ENCODE measurements at places on chromosomes 13 and 19.

DNA sequence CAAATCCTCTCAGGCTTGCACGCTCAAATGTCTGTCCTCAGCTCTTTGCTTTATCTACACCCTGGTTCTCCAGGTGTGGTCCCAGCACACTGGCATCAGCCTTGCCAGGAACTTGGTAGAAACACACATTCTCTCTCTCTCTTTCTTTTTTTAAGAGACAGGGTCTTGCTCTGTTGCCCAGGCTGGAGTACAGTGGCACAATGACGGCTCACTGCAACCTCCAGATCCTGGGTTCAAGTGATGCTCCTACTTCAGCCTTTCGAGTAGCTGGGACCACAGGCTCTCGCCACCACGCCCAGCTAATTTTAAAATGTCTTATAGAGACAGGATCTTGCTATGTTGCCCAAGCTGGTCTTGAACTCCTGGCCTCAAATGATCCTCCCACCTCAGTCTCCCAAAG lies 20.8 kb downstream of the ADGRL1 start:
- DNase-seq, result no peak

DNA sequence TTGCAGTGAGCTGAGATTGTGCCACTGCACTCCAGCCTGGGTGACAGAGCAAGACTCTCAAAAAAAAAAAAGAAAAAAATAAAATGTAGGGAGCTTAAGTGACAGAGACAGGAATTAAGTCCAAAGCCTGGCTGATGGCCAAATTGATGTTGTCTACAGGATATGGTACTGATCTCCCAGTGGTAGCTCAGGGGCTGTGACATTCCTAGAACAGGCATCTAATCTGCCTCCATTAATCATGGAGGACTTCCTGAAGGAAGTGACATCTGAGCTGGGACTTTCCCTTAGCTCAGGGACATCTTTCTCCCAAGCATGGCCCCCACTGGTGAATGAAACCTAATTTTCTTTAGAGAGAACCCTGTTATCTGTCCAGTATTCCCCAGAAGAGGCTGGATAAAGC lies 11.4 kb upstream of the EDDM13 start:
- DNase-seq, result no peak

- peak; percentile 65 for DNase-seq
Measured at GRCh38 chr19:4866595-4867424, 657 bp downstream of the PLIN3 start.

DNA sequence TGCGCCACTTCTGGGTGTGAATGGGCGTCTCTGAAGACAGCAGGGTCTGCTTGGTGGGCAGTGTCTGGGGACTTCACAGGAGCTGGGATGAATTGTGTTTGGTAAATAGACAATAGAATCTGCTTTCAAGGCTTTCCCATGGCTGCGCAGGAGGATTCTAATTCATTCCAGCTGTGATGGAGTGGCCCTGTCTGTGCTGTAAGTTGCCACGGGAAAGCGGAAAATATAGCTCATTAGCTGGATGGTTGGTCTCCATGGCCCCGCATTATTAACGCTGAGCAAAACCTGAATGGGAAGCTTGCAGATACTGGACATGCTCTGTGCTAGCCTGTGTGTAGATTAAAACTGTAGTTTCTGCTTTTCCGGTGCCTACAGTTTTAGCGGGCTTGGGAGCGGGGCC lies 15.6 kb upstream of the C1QTNF9 start:
- no peak for DNase-seq

GRCh38 chr13:114134944-114135610 lies 2.7 kb upstream of the RASA3 start:
- no peak for DNase-seq

GRCh38 chr19:5466814-5467291 lies 11.6 kb downstream of the ZNRF4 start:
- peak; percentile 7 for DNase-seq

- DNase-seq, result no peak
Measured at GRCh38 chr19:52188822-52189734, 774 bp upstream of the PPP2R1A start.

- peak; percentile 28 for DNase-seq
Measured at GRCh38 chr19:12841094-12841493, 2.8 kb downstream of the MAST1 start.

DNA sequence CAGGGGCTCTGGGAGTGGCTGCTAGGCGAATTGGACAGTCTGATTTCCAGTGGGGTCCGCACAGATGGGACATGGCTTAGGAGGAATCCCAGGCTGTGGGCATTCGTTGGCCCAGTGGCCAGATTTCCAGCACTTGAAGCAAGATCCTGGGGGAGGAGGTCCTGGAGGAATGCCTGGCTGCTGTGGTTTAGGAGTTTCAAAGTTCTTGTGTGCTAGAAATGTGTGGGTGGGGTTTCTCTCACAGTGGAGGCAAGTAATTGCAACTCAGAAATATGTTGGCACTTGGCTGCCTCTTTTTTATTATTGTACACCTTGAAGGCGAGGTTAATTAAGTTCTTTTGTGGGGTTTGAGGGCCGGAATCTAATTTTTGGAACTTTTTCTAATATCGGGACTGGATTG lies 17.1 kb downstream of the IGFL3 start:
- no peak for DNase-seq

- no peak for DNase-seq
Measured at GRCh38 chr13:109694972-109695371, 91.4 kb downstream of the IRS2 start.

DNA sequence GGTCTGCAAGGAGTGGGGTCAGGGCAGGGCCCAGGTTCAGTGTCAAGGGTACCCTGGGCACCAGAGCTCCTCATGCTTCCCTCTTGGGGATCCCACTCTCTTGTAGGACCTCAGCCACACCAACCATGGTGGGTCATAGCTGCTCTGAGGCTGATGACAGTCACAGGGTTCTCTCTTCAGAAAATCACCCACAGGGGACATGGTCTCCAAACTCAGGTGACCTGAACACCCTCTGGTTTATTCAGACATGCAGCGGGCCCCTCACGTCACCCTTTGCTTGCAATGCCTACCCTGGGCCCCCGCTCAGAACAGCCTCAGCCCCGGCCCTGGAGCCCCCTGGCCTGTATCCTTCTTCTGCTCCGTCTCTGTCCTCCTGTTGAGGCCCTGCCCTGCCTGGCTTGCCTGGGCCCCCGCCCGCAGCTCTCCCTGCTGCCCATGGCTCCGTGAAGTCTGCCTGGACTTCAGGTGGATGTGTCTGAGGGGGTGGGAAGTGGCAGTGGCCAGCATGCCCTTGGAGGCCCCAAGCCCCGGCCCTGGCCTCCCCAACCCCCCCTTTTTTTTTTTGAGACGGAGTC lies 20.4 kb downstream of the CHERP start:
- no peak for DNase-seq

- no peak for DNase-seq
Measured at GRCh38 chr13:77928909-77929308, 10.3 kb upstream of the EDNRB start.

DNA sequence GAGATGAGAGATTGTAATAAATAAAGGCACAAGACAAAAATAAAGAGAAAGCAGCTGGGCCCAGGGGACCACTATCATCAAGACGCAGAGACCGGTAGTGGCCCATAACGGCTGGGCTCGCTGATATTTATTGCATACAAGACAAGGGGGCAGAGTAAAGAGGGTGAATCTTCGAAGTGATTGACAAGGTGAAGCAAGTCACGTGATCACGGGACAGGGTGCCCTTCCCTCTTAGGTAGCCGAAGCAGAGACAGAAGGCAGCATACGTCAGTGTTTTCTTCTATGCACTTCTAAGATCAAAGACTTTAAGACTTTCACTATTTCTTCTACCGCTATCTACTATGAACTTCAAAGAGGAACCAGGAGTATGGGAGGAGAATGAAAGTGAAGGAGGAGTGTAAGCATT lies 4.6 kb upstream of the PRKCG start:
- DNase-seq, result no peak

DNA sequence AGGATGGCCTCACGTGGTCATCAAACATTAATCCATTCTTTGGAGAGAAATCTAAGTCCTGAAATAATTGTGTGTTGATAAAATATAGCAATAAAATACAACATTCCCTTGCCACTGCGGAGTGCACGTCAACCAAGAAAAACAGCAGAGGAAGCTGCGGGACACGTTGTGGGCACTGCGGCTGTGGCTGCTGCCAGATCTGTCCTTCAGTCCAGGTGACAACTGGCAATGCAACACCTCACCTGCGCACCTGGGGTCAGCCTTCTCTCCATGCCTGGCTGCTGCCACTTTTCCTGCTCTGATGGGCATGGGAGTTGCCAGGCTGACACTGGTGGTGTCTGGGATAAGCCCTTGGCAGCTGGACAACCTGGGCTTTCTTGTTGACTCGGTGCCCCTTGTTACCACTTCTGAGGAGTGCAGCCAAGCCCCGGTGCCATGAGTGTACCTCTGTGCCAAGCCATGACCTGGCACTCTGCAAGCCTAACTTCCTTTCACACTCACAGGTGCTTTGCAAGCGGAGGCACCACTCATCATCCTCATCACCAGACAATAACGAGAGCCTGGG lies 251.6 kb upstream of the TSHZ3 start:
- DNase-seq, result no peak

DNA sequence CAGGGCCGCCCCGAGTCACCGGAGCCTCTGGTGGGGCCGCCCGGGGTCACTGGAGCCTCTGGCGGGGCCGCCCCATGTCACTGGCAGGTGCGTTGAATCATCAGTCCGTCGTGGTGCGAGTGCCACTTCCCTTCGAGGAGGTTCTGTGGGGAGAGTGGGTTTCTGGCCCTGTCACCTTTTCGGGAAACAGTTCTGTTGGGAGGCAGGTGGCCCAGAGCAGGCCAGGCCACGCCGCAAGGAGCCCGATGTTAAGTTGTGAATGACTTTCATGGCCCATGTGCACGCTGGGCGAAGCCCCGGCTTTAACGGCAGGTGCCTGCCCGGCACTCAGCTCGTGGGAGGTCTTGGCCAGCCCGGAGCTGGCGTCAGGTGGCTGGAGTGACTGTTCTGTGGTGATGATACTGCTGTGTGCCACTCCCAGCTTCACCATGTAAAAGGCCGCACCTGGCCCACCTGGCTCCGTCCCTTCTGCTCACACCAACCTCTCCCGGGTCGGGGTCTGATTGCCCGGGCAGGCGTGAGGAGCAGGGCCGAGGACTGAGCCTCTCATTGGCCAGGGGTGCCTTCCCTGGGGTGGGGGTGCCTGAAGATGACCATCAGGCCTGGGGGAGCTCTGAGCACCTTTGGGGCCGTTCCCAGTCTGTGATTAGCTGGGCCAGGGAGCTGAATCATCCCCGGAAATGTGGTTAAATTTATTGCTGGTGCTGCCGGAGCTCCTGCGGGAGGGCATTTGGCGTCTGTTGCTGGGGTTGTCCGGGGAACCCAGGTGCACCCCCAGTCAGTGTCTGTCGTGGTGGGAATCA lies 29.2 kb downstream of the CSNK1G2 start:
- DNase-seq, result no peak
